Glomerular endothelial cell (primary cell): ENCODE measurements at places on chromosomes 12 and 14. TPM values are rescaled to one million over a fixed set of nuclear protein-coding genes. Genes with fewer than 3 reads are reported as not detected.

Gene PZP
- total RNA-seq: 0.24 and 0.70 TPM in 2 replicates

Gene RDH16
- total RNA-seq: 0.05 TPM in 1 of 2 replicates, not detected in the other

GRCh38 chr14:68974759-68975347 lies 4.2 kb downstream of the ACTN1 start:
- no peak for DNase-seq

DNA sequence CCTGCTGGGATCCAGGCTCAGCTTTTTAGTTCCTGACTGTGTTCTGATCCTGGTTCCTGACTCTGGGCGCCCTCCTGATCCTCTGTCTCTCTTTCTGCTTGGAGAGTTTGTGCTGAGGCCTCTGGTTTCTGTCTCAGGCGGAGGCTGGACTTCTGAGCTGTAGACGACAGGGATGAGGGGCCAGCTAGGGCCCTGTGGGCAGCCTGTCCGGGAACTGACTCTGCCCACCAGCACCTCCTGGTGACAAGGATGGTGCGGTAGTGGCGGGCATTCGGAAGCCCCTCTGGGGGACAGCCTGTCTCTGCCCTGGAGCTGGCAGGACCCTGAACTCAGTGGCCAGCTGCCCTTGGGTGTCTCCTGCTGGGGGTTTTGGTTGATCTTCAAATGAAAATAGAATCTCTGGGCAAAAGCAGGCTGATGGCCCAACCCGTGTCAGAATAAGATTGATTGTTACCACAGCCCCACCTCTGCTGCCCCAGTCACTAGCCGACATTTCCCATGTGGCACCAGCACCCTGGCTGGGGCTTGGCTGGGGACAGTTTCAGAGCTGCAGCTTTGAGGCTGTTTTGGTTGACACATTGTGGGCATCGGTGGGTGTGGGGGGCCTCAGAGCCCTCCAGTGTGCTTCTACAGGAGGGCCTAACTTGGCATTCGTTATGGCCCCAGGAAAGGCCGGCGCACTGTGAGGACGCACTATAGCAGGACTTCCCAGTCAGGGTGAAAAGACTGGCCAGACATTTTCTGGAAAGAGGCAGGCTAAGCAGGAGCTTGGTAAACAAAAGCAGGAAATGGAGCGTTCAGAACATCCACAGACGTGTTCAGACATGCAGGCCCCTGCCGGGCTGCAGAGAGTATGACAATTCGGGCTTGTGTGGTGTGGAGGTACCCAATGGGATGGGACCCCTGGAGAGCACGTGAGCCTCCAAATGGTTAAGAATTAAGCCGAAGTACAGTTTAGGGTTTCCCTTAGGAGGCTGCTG lies 16.2 kb downstream of the KRT80 start:
- peak; percentile 77 for DNase-seq

Gene SPIC
- total RNA-seq: not detected in 2 replicates

- DNase-seq: no peak
Observed at GRCh38 chr12:78388461-78388860, 476.1 kb upstream of the SYT1 start.

- DNase-seq: no peak
Observed at GRCh38 chr14:102451064-102451352, 58.6 kb downstream of the ANKRD9 start.

DNA sequence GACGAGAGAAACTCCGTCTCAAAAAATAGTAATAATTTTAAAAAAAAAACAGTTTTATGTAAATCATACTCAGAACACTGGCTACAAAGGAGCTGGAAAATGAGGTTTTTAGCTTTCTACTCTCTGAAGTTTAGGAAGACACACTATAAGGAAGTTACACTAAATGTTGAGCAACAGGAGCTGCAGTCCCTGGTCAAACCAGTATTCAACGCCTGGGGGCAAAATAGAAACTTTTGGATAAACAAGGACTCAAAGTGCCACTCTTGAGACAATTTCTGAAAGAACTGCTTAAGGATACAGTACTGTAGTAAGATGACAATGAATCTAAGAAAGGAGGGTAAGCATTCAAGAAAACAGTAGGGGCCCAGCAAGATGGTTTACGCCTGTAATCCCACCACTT lies 29.3 kb downstream of the ACTR6 start:
- DNase-seq: no peak

DNA sequence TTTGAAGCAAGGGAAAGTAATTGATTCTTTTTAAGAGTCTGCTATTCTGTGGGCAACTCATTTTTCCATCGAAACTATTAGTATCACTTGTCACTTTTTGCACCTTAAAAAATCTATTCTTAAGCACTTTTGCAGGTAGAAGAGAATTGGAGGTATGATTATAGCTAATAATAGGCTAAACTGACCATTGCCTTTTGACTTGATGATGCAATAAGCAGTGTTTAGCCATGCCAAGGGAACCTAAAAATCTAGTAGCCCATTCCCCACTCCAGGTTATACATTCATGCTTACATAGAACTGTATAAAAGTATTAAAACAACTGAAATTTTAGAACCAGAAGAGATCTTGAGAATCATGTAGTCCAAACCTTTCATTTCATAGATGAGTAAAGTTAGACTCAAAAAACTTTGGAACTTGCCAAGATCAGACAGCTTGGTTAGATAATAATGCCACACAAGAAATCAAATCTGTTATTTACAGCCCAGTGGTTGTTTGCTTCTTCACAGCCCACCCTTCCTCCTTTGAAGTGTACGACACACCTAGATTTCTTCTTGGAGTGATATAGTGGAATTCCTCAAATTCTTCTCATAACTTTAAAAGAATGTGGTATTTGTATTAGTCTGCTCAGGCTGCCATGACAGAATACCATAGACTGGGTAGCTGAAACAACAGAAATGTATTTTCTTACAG lies 21.7 kb upstream of the GARIN2 start:
- DNase-seq: no peak

Gene TAS2R9
- 0.18 TPM in 1 of 2 replicates, not detected in the other for total RNA-seq

Gene KRT78
- not detected in 2 replicates for total RNA-seq

- DNase-seq: no peak
Observed at GRCh38 chr14:21346532-21347135, 37.2 kb downstream of the SUPT16H start.

Gene SLC22A17
- 1.2 and 7.3 TPM in 2 replicates for total RNA-seq

Gene RND1
- total RNA-seq: 4.7 and 14.9 TPM in 2 replicates

Gene GPRC5A
- total RNA-seq: 14.9 and 18.7 TPM in 2 replicates

DNA sequence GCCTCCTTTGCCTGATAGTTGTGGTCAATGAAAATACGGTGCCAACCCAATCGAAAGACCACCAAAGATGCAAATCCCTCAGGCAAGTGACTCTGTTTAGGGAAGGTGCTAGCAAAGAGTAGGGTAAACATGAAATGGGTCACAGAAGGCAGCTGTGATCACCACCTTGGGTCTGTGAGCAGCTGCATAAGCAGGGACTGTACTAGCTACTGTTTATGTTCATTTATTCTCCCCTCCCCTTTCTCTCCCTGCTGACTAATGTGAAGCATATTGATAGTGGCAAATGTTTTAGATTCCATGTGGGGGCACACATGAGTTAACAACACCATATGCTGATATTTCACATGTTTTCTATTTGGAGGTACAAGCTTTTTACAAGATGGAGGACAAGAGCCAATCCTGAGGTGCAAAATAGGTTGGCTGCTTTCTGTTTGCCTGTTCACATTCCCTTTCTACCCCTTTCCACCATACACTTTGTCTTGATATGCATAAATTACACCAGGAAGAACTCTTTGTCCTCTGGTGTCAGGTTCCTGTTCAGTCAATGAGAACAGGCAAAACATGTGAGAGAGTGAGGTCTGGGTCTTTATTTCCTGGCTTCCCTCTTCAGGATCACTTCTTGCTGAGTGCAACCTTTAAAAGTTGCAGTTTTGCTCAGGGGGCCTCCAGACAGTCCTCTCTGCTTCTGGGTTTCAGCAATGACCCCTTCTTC lies 71.1 kb downstream of the AVPR1A start:
- no peak for DNase-seq

Gene CCDC197
- total RNA-seq: not detected in 2 replicates

DNA sequence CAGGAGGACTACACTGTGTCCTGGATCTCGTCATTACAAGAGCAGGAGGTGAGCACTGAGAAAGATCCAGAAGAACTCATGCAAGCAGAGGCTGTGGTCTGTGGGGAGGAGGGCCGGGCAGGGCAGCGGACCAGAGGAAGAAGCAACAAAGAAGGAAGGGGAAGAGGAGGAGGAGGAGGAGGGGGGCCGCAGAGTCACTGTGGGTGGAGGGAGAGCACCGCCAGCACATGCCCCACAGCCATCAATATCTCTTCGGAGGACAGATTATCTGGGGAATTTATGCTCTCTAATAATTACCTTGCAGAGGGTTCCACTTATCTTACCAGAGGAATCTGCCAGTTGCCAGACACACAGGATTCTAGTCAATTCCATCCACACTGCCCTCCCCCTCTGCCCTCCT lies 105.6 kb downstream of the DPF3 start:
- DNase-seq: no peak

- DNase-seq: no peak
Observed at GRCh38 chr12:131208425-131208824, 254.7 kb downstream of the ADGRD1 start.

Gene GYS2
- not detected in 2 replicates for total RNA-seq

- no peak for DNase-seq
Observed at GRCh38 chr12:112192475-112192874, 67.1 kb downstream of the TRAFD1 start.

GRCh38 chr12:109458086-109458485 lies 19.0 kb downstream of the KCTD10 start:
- DNase-seq: no peak
